ENCODE measurements at places on chromosomes 2 and 18.

GRCh38 chr18:519019-519879 lies 18.7 kb upstream of the COLEC12 start:
- DNase-seq, result no peak

DNA sequence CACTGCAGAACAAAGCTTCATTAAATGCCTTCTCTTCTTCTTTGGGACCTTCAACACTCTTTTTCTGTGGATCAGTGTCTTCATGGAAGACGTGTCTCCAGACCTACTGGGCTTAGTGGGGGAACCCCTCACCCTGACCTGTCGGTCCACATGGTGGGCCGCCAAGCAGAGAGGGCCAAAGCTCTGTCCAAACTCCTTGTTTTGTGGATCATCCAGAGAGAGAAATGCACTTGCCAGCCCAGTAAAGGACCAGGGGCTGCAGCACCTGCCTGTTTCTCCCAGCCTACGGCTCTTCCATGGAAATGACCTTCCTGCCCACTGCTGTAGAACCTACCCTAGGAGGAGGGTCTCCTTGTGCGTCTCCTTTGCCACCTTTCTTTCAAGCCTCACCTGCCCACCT lies 25.9 kb downstream of the DYSF start:
- DNase-seq, result no peak

DNA sequence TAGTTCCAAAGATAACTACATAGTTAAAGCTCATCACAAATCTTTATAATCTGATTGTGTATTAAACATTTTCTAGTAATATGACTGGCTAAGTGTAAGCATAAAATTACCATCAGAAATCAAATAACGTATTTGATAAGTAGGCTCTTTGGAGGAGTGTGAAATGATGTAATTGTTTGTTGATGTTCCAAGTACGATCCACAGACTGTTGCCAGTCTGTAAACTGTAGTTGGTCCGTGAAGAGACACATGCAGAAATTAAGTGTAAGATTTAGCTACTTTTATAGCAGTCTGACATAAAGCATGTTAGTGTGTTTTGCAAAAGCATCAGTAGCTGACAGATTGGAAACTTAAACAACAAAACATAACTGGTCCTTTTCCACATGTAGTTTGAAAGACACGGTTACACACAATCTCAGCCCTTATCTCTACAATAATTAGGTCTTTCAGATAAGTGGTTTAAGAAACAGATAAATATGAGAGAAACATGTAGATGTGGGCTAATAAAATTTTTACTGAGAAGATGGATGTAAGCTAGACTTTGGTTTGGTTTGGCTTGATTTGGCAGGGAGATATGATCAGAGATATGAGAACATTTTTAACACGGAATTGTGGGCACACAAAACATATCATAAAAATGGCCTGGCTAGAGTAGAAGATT lies 115.0 kb upstream of the EPB41L5 start:
- no peak for DNase-seq

- DNase-seq, result no peak
Measured at GRCh38 chr2:28779001-28779400, 27.4 kb downstream of the PPP1CB start.

DNA sequence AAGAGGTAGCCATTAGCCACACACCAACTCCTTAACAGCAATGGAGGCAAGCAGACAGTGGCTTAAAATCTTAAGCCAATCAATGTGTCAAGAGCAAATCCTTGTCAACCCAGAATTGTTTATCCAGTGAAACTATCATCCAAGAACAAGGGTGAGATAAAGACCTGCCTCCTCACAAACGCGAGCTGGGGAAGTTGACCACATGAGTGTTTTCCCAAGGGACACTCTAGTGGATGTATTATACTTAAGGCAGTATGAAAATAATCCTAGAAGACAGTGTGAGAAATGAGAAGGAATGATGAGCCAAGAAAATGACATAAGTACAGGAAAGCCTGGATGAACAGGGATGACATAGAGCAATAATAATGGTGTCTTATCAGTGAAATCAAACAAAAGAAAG lies 209.6 kb downstream of the TWIST2 start:
- DNase-seq, result no peak

GRCh38 chr2:9003616-9004337 lies at the start of gene MBOAT2:
TSS of gene MBOAT2 (minus strand) at chr2:9003684. CDS start at chr2:9003614, 70 bp downstream.
- DNase-seq, result peak; percentile 84

DNA sequence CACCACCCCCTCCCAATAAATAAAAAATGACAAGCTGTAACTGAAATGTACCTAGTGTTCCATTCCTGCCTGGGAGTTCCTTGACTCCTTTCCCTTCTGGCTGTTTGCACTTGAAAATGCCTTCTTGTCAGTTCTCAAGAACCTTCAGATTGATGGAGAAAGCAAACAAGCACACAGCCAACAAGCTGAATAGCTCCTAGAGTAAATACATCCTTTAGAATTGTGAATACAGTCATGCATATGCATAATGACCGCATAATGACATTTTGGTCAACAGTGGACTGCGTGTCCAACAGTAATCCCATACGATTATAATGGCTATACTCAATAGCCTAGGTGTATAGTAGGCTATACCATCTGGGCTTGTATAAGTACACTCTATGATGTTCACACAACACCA lies 97.0 kb downstream of the LYPD6 start:
- no peak for DNase-seq

GRCh38 chr2:96626553-96626942 lies 11.6 kb downstream of the KANSL3 start:
- DNase-seq, result no peak

DNA sequence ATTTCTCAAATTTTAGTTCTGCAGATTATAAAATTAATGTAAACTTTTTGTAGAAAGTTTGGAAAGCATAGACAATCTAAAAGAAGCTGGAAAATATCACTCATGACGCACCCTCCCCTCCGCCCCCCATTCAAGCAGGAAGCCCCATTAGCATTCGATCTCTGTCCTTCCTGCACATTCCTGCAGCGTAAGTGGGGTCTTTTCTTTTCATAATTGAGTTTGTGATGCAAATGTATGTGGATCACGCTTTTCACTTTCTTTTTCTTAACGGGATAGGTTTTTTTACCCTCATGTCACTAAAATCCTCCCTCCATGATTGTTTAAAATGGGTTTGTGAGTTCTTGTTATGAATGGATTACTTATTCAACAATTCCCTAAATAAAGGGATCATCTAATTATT lies 181.7 kb upstream of the HDAC4 start:
- no peak for DNase-seq

- DNase-seq, result no peak
Measured at GRCh38 chr18:58635891-58636290, 7.0 kb upstream of the ALPK2 start.

- DNase-seq, result no peak
Measured at GRCh38 chr2:31131871-31132270, 6.4 kb downstream of the GALNT14 start.

DNA sequence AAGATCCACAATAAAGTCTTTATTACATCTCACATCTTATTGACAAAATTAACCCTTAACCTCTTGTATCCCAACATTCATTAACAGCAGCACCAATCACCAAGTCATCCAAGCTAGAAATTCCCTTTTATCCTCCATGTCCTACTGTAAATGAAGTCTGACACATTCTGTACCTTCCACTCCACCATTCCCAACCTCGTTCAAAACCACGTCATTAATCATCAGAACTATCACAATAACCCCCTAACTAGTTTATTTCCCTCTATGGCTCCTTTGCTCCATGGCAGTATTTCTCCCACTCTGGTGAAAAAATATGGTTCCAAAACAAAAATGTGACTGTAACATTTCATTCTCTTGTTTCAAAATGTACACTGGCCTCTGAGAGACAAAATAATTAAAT lies 1626.2 kb downstream of the LRP1B start:
- no peak for DNase-seq

GRCh38 chr2:47177043-47177565 lies 22.0 kb upstream of the STPG4 start:
- DNase-seq, result no peak

DNA sequence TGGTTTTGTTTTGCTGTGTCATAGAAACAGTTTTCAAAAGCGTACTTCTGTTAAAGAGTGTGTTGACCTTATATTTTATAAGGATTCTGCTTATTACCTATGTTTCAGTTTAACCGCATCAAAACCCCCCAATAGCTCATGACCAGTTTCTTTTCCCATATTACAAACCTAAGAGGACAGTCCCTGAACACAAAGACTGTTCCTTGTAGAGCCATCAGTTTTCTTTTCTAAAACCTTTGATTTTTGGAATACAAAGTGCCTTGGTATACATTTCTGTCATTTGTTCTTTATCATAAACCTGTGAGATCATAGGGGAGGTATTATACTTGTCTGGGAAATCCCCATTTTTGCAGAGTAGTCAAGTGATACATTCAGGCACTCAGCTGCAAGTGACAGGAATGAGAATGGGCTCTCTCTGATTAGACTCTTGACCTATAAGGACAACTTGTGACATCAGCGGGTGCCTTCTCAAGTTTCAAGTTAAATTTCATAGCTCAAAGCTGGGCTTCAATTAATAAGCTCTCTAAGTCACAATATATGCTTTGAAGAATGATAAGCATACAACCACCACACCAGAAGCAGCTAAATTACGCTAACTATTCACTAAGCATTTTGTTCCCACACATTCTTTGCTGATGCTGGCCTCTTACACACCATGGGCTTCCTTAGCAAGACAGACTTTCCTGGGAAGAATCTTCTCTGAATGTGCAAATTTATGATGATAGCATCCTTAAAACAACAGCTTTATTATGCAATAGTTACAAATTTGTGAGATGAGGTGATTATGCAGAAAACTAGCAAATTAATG lies 97.5 kb upstream of the CD302 start:
- DNase-seq, result no peak

- DNase-seq, result no peak
Measured at GRCh38 chr2:134128746-134129145, 125.1 kb upstream of the MGAT5 start.

GRCh38 chr2:207506426-207506825 lies 23.3 kb upstream of the CREB1 start:
- DNase-seq, result no peak

GRCh38 chr2:105868060-105868459 lies 123.3 kb downstream of the NCK2 start:
- no peak for DNase-seq

- DNase-seq, result no peak
Measured at GRCh38 chr2:205138735-205139134, 543.6 kb upstream of the NRP2 start.

GRCh38 chr2:117760916-117761315 lies 53.6 kb upstream of the DDX18 start:
- DNase-seq, result no peak

DNA sequence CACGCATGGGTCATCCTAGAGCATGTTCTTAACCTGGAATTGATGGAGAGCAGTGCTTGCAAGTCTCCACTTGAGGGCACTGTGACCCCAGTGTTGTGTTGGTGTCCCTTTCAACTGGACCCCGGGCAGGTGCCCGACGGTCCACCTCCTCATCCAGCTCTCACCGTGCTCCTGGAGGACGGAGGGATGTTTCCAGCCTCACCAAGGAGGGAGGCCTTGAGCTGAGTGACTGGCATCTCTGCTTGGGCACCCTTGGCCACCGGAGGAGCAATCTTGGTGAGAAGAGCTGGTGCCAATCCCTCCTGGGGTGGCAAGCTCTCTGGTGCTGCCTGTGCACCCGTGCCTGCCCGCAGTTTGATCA lies 45.4 kb upstream of the ASB18 start:
- DNase-seq, result no peak

Measured in NCI-H1417 treated with DMSO at 0.1 percent for 48 hours (cell line).